ENCODE measurements at places on chromosomes 5 and 9. TPM values are rescaled to one million over a fixed set of nuclear protein-coding genes. Genes with fewer than 3 reads are reported as not detected.
A peak's percentile ranks its signal among the peaks of the same experiment; 100 is the strongest.

DNA sequence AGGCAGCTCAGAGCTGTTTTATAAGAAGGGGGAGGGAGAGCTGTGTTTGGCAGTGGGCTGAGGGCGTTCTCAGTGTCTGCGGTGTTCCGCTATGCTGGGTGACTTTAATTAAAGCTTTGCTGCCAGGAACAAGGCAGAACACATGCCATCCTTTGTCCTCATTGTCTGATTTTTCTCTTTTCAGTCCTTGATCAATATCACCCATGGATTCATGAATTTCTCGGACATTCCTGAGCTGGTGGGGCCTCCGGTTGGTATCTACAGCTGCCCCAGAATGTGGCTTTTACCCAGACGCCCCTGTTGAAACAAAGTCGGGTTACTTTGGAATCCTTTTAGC, 66.5 kb upstream of the TGFBR1 start:
- no peak for DNase-seq

- no peak for DNase-seq
Observed at GRCh38 chr9:536597-537511, 304.6 kb upstream of the DMRT1 start.

DNA sequence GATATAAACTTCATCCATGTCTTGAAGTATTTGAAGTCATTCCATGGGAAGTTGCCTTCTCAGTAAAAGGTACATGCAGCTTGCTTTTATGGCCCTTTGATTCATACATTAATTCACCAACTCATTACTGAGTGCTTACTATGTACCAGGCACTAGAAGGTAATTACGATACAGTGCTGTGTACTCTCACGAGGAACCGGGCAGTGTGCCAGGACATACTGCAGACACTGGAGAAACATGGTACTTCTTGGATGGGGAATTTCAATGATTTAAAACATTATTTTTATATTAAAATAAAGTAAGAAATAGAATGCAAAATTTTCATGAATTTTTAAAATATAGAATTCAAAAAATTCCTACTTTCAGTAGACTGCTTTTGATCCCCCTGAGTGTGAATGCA, 71.4 kb upstream of the WDR41 start:
- DNase-seq, result no peak

The PLPP7 gene
- 2.2 TPM for total RNA-seq

DNA sequence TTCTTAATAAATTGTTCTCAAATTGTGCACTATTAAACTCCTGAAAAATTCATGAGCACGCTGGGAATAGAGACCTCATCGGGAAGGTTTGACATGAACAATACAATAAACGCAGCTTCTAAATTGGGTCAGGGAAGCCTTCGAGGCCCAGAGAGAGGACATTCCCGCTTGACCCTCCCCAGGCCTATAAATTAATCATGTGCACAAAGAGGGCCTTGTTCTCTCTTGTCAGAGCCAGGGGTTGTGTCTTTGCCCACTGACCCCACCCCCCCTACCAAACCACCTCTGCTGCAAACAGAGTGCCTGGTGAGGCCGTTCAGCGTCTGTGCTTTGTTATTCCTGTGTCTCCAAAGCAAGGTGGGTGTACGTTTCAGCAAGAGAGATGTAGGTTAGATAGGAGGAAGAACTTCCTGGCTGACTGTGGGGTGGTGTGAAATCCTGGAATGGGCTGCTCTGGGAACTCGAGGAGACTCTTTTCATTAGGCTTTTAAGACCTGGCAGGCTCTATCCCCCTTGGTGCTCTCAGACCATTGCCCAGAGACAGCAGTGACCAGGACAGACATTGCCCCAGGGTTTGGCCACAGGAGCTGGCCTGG, 18.2 kb upstream of the DAB2IP start:
- DNase-seq, result no peak

The GNAQ gene
- total RNA-seq, result 20.6 TPM

GRCh38 chr9:105232207-105232606, 12.2 kb upstream of the SLC44A1 start:
- DNase-seq, result no peak

GRCh38 chr9:93585259-93585658, 8.9 kb downstream of the PHF2 start:
- no peak for DNase-seq

The SLCO6A1 gene
- not detected for total RNA-seq

DNA sequence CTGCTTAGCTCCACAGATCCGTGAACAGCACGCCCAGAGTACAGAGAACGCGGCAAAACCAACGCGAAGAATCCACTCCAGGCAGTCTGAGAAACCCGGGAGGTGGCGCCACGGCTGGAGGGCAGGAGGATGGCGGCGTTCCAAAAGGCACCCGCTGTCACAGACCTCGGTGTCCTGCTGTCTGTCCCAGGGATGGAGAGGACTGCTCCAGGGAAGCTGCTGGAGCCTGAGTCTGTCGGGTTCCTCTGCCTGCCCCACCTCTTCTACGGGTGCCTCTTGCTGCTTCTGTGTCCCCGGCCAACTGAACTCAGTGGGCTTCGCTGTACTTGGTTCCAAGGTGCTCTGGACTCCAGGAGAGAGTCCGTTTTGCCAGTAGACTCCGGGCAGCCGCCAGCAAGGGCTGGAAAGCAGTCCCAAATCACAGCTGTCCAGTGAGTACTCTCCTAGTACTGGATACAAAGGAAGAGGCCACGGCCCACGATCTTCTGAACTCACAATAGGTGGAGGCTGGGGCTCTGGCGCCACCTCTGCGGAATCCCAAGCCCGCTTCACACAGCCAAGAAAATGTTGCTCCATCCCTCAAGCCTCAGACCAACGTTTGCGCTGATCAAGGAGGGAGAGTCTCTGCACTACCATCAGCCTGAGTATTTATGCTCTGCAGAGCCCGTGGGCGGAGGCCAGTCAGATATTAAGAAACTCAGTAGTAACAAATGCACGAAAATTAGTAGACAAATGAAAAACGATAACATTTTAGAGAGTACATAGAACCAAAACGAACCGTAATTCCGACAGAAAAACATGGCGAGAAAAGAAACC, 440 bp downstream of the ANXA2R start:
- no peak for DNase-seq

DNA sequence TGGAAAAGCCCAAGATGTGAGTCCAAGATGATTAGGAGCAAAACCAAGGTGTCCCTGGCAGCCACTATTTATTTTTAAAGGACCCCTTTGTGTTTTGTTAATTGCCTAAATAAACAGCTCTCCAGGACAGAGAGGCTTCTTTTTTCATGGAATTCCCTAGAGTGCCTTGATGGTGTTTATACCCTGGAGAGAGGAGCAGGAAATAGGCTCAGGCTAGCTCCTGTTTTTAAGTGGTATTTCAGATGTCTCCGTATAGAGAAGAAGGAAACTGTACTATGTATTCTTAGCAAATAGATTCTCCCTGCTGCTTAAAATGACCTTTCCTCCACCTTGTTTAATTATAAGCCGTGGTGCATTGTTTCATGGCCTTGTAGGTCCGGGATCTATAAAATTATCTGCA, 292.4 kb downstream of the CD180 start:
- no peak for DNase-seq

The HMGCR gene
- total RNA-seq, result 90.4 TPM

The SIMC1 gene
- 10.5 TPM for total RNA-seq

The PHF24 gene
- total RNA-seq, result 0.12 TPM

GRCh38 chr9:23826120-23826629, at the start of gene ELAVL2:
Gene ELAVL2 (minus strand): TSS chr9:23826240. CDS start chr9:23762234, 64,006 bp downstream.
- peak; percentile 78 for DNase-seq

GRCh38 chr9:95088421-95089161, 228.9 kb downstream of the FANCC start:
- no peak for DNase-seq

GRCh38 chr9:113652355-113653152, 189.0 kb downstream of the RGS3 start:
- no peak for DNase-seq

The SMIM27 gene
- total RNA-seq, result 8.7 TPM

- peak; percentile 39 for DNase-seq
Observed at GRCh38 chr9:6153425-6153824, 62.2 kb upstream of the IL33 start.

- DNase-seq, result no peak
Observed at GRCh38 chr9:110619831-110620230, 40.3 kb upstream of the SVEP1 start.

GRCh38 chr5:140978260-140978659, 12.0 kb downstream of the PCDHAC2 start:
- DNase-seq, result no peak

- DNase-seq, result no peak
Observed at GRCh38 chr9:137150617-137151457, 11.9 kb downstream of the GRIN1 start.

The FGF1 gene
- total RNA-seq, result 4.7 TPM

All from epithelial cell of proximal tubule (primary cell).